Psoas muscle (tissue), 8 donors: ENCODE measurements at places on chromosomes 4 and X.

DNA sequence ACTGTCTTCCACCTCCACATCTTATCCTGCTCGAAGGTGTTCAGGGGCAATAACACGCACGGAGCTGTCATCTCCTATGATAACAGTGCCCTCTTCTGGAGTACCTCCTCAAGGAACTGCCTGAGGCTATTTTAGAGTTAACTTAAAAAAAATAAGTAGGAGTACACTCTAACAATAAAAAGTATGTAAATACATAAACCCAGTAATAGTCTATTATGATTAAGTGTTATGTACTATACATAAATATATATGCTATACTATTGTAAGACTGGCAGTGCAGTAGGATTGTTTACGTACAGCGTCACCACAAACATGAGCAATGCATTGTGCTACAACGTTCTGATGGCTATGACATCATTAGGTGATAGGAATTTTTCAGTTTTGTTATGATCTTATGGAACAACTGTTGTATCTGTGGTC lies 34.5 kb upstream of the TLR2 start:
- no peak for DNase-seq

DNA sequence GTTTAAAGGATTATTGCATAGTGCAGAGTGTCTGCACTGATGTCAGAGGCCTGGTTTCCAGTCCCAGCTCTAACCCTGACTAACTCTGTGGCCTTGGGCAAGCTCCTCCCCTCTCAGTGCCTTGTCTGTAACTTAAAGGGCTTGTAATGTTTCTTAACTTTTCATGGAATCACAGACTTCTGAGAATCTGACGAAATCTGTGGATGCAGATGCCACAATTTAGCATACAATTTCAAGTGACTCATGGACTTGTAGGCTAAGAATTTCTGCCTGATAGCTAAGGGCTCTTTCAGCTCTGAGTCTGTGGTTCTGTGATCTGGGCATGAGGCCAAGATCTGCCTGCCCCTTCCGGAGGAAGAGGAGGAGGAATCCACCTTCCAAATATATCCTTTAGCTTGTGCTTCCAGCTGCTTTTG lies 236.9 kb downstream of the AR start:
- DNase-seq = peak; percentile 86

- DNase-seq = no peak
Measured at GRCh38 chr4:166675411-166675810, 558.9 kb downstream of the SPOCK3 start.

GRCh38 chr4:104451573-104451972 lies 43.1 kb downstream of the CXXC4 start:
- DNase-seq = no peak

DNA sequence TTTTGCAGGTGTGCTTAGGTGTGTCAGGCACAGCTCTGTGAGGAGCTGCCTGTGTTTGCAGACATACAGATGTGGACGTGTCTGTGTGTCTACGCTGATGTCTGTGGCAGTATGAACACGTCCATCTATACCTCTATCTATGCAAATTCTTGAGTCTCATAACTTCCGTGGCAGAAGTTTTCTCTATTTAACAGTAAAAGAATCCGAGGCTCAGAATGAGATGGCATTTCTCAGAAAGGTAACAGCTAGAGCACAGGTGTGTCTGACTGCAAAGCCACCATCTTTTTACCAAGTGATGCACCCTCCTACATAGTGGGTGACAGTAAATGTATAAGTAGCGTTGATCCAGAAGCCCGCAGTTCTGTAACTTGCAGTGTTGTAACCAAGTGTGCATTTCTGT lies 39.9 kb upstream of the CYP4V2 start:
- DNase-seq = no peak

DNA sequence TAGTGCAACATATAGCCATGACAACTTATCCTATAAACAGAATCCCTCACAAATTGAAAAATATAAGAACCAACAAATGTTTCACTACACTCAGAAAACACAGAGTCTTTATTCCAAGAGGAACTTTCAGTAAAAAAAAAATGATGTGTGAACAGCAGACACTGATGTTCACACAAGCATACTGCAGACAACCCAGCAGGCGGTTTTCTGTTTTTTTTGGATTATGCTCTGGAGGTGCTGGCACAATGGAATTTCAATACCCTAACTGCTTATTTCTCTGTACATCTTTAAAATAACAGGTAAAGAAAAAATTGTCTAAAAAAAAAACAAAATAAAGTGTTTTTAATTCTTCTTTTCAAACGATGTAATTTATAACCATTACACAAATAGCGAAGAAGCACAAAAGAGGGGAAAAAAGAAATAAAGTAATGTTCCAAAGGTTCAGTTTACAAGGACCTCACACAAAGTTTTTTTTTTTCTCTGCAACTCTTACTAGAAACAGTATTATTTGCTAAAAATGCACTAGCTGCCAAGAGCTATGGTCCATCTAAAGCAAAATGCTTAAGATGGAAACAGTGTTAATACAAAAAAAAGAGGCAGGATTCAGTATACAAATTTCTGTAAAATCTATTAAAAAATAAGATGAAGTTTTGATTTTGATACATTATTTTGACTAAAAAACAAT lies 55.3 kb downstream of the ANAPC10 start:
- DNase-seq = no peak

DNA sequence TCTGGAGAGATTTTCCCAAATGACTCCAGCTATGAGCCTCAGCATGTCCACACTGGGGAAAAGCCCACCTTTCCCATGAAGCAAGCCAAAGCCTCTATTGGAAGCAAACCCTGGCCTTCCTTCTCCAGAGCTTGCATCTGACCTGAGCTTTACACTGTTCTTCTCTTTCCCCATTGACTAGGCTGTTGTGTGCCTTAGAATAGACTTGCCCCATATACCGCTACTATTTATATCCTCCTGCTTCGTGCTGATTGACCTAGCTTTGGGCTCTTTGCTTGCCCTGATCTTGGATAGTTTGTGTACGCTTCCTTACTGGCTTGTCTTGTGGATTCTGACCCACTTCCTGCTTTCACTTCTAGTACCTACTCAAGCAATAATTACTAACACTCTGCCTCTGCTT lies 30.9 kb downstream of the FAM9B start:
- DNase-seq = no peak

DNA sequence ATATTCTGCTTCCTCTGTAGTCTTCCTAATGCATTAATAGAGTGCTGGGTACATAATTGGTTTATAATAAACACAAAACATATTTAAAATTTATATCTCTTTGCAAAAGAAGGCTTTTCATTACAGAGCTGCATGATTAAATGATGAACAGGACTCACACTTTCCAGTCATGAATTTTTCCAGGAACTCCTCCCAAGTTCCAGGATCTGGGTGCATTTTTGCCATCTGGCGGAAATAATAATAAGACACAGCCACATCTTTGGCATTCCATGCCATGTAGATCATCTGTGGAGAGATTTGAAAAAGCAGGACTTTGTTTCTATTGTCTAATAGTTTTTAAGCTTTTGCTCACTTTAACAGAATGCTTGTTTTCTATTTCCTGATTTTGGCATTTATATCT lies 40.2 kb upstream of the SULT1B1 start:
- no peak for DNase-seq

GRCh38 chr4:57194068-57194611 lies 84.0 kb upstream of the IGFBP7 start:
- DNase-seq = no peak

- no peak for DNase-seq
Measured at GRCh38 chrX:111180750-111181240, 84.8 kb downstream of the PAK3 start.

- no peak for DNase-seq
Measured at GRCh38 chrX:146481735-146482134, 327.8 kb upstream of the CXorf51B start.

- no peak for DNase-seq
Measured at GRCh38 chr4:137376312-137376711, 156.0 kb downstream of the PCDH18 start.

GRCh38 chrX:106611679-106612392 lies at the start of gene RADX:
TSS of gene RADX (plus strand) at chrX:106611978. CDS start at chrX:106612081, 103 bp downstream.
- peak; percentile 89 for DNase-seq

DNA sequence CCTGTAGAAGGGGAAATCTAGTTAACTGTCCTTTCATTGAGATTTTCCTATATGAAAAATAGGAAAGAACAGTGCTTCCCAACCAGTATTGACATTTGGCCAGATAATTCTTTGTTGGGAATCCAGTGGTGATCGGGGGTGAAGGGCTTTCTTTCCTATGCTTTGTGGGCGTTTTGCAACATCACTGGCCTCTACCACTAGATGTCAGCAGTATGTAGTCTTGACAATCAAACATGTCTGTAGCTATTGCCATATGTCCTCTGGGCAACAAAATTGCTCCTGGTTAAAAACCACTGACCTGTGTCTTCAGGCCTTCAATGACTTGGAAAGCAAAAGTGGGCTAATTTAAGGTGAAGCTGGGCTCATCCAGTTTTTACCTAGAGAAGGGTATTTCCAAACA lies 658.5 kb downstream of the DACH2 start:
- DNase-seq = no peak

- DNase-seq = no peak
Measured at GRCh38 chr4:147799986-147800555, 68.2 kb downstream of the ARHGAP10 start.
